ENCODE measurements at places on chromosomes 3 and 15.
A peak's percentile ranks its signal among the peaks of the same experiment; 100 is the strongest.

DNA sequence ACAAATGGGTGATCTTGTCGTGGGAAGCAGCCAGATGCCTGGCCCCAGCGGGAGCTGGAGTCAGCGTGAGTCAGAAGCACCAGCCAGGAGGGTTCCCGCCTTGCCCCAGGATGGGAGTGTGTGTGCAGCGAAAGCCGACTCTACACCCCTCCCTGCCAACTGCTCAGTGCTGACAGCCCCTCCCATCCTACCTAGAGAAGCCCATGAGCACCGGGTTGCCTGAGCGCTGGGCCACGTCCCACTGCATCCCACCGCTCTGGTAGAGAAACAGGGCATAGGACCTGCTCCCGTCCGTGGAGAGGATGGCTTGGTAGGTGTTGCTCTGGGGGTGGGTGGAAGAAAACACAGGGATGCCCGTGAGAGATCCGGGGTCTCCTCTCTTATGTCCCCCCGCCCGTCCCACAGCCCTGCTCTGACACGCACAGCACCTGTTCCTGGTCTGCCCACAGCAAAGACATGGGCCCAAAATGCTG lies 42.9 kb downstream of the MUC4 start:
- no peak for DNase-seq

DNA sequence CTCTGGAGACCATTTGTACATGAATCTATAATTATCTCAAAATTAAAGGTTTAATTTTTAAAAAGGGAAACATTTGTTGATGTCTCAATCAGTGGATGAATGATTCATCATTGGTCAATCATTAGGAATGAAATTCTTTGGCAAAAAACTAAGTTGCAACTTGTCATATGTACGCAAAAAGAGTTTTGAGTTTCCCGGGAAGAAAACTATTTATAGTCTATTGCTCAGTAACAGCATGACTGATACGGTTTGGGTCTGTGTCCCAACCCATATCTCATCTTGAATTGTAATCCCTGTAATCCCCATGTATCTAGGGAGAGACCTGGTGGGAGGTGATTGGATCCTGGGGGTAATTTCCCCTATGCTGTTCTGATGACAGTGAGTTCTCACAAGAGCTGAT lies 765.8 kb upstream of the ROBO1 start:
- no peak for DNase-seq

- no peak for DNase-seq
Measured at GRCh38 chr3:139449566-139449965, 26.8 kb downstream of the RBP2 start.

- DNase-seq, result peak; percentile 69
Measured at GRCh38 chr15:68252925-68253534, 23.5 kb upstream of the CLN6 start.

DNA sequence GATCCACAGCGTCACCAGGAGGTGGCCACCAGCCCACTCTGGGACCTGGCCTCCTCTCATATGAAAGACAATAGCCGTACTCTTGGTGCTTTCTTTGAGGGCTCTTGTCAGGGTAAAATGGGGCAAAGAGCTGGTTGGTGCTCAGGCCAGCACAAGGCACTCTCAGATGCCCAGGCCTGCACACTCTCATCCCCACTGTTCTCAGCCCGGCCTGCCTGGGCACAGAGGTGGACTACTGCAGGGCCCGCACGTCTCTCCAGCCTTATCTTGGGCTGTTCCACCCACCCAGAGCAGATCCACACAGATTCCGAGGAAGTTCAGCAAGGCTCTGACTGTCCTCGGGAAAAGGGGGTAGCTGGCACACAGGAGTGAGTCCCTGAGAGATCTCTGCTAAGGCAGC lies 122.8 kb upstream of the PRR20G start:
- no peak for DNase-seq

Measured in hindlimb muscle (tissue), 1 donor.